ENCODE measurements at places on chromosomes 1 and 21.
A peak's percentile ranks its signal among the peaks of the same experiment; 100 is the strongest.

DNA sequence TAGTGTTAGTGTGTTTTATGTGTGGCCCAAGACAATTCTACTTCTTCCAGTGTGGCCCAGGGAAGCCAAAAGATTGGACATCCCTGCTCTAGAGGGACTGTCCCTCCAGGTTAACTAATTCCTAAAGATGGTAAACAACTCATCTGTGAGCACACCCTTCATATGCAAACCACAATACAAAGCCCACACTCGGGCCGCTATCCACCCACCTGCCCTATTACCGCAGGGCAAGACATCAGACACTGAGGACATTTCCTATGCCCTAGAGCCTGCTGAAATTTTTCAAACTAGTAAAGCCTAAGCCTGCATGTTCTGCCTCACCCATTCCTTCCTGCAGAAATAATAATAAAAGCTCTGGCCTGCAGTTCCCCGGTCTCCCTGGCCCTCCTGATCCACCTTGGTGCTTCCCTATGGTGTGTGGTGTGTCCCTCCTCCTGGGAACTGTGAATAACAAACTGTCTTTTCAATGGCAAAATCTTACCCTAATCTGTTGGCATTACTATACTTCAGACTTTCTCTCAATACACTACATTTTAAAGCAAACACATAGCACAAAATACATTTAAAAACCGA, 39.3 kb upstream of the NTPCR start:
- no peak for DNase-seq

DNA sequence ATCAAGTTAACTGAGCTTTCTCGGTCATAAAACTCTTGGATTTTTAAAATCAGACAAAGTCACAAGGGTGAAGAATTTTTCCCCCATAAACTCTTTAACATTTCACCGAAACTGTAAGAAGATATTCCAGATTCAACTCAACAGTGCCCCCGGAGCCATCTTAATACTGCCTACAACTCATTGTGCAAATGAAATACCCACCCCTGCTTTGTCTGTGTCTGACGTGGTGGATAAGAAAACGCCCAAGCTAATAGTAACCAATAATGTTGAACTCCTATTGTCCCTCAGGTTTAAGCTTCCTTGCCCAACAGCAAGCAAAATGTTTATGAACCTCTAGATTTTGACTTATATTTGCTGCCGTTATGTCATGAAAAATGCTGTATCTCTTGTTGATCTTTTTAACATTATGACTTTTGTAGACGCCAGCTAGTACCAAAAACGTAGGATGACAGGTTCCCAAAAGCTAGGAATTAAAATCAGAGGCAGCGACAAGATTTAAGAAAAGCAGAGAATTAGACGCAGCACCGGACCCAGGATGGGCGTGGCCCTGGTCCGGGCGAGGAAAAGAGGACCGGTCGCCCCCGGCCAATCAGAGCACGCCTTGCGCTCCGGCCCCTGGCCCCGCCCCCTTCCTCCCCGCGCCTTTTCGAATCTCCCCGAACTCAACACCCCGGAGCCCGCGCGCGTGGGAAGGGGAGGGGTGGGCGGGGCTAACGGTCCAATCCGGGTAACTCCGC, 1.1 kb downstream of the STMN1 start:
- DNase-seq: peak; percentile 69

- DNase-seq: peak; percentile 40
Measured at GRCh38 chr1:116724765-116725375, 29.4 kb upstream of the CD2 start.

- no peak for DNase-seq
Measured at GRCh38 chr21:35394634-35395369, 345.7 kb upstream of the RUNX1 start.

DNA sequence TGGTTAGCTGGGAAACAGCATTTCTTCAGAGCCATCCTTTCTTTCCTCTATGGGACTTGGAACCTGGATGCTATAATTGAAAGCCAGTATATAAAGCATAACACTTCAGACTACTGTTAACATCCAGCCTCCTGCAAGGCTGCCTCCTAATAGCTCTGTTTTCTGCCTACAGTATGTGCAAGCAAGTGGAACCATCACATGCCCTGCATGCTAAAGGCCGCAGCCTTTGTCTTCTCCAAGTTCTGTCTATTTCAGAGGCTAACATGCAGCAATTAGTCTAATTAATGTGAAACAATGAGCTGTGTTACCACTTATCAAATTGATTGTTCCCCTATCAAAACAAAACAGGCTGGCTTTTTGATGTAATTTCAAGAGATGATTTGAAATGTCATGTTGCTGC, 82.7 kb upstream of the ESRRG start:
- no peak for DNase-seq

- DNase-seq: no peak
Measured at GRCh38 chr1:65011983-65012382, 45.6 kb upstream of the JAK1 start.

GRCh38 chr1:200628223-200628881, 7.8 kb upstream of the KIF14 start:
- no peak for DNase-seq

- no peak for DNase-seq
Measured at GRCh38 chr1:200040481-200041138, 13.1 kb downstream of the NR5A2 start.

- no peak for DNase-seq
Measured at GRCh38 chr1:89548122-89548857, 23.7 kb downstream of the LRRC8B start.

- no peak for DNase-seq
Measured at GRCh38 chr1:113745425-113745824, 13.9 kb downstream of the PHTF1 start.

- no peak for DNase-seq
Measured at GRCh38 chr1:36951292-36951750, 83.0 kb downstream of the GRIK3 start.

DNA sequence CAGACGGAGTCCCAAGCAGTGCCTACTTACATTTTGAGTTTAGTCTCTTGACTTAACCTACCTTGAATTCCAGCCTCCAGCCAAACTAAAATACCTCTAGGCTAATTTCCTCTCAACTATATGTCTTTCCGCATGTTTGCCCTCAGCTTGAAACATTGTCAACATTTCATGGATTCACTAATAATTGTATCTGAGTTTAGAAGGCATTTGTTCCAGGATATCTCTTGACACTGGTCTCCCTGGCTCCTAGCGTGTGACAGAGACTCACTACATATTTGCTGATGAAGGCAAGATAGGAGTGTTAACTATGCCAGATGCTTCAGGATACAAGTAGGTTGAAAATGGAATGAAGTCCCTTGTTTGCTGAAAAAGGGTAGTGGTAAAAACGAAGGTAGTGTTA, 136.1 kb downstream of the GREM2 start:
- no peak for DNase-seq

DNA sequence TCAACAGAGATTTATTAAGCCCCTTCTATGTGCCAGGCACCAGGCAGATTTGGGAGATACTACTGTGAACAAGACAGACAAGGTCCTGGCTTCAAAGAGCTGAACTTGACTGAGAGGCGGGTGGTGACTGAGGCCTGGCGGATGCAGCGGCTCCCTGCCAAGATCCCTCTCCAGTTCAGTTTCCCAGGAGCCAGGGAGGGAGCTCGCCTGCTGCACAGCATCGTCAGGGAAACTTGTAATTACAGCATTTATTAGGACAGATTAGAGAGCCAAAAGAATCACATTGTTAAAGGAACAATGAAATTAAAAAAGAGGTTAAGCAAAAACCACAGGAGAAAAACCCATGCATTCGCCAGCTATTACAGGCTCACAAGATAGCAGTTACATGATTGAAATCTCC, 55.3 kb downstream of the ETS2 start:
- DNase-seq: no peak

GRCh38 chr1:224513383-224513782, 78.8 kb upstream of the WDR26 start:
- no peak for DNase-seq

- no peak for DNase-seq
Measured at GRCh38 chr1:156135930-156136871, 17.2 kb upstream of the SEMA4A start.

- DNase-seq: no peak
Measured at GRCh38 chr21:42401154-42401553, 2.5 kb upstream of the UBASH3A start.

- no peak for DNase-seq
Measured at GRCh38 chr1:110554871-110555801, 36.2 kb upstream of the KCNA10 start.

DNA sequence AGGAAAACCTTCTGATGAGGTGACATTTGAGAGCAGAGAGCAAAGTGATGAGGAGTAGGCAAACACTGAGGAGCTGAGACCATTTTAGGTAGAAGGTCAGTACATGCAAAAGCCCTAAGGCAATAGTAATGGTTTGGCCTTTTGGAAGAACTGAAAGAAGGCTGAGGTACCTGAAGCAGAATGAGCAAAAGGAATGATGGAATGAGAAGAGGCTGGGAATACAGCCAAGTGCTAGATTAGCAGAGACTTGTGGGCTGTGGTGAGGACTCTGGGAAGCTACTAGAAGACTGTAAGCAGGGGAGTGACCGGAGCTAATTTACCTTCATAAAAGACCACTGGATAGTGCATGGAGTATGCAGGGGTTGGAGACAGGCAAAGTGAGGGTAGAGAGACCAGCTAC, 77.9 kb downstream of the GFI1 start:
- peak; percentile 89 for DNase-seq

GRCh38 chr1:43206600-43207228, 34.6 kb downstream of the CFAP57 start:
- peak; percentile 100 for DNase-seq

DNA sequence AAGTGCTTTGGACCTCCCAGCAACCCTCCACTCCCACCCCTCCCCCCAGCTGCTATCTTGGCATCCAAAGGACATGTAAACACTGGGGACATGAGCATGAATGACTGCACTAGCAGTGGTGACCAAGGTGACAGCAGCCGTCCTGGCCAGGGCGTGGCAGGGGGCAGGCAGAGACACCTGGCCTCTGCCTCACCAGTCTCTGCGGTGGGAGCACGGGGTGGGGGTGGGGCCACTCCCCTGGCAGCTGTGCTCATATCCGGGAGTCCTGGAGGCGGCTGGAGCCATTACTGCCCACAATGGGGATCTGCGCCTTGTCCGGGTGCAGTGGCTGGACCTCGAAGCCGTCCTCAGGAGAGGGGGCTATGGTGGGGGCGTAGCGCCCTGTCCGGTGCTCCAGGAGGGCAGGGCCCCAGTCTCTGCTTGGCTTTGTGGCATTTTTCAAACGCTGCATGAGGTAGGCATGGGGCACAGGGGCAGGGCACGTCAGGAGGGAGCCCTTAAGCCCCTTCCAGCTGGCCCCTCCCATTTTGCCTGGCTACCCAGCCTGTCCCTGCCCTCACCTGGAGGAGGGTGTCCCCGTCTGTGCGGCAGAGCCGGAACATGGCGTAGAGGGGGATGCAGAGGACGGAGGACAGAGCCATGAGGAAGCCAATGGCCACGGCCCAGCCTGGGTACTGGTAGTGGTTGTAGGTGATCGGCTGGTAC, 6.0 kb downstream of the CCDC24 start:
- no peak for DNase-seq

All from NCI-H226 (cell line).